ENCODE measurements at places on chromosomes 11 and 22.

GRCh38 chr11:17719938-17720795, 796 bp downstream of the MYOD1 start:
- no peak for DNase-seq

GRCh38 chr11:12962306-12962705, 46.8 kb upstream of the RASSF10 start:
- DNase-seq: no peak

DNA sequence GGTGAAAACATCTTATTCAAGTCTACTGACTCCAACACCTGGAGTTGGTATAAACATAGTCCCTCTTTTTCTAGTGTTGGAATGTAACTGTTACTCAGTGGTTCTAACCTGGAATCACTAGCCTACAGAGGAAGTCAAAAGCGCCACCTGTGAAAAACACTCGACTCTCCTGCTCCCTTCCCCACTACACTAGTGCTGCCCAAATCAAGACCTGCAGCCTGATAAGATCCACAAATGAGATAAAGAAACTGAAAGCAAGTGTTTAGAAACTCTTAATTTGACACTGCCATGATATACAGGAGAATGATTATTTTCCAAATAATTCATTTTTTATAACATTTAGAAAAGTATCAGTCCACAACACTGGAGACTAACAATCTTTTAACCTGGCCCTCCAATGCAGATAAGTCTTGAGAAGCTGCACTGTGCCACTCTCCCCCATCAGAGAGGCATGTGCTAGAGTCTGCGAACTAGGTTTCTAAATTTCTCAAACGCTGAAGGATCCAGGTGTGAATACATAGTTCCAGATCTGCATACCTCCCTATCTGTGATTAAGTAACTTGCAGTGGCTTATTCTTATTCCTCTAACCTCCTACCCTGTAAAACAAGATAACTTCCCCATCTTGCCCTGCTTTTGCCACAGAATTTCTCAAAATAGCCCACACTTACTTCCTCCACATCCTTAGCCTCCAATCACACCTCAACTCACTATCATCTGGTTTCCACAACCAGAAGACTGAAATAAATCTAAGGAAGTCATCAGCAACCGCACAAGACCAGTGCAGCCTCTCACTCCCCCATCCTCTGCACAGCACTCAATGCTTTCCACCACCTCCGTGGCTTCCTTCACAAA, 88.1 kb downstream of the RRAS2 start:
- no peak for DNase-seq

DNA sequence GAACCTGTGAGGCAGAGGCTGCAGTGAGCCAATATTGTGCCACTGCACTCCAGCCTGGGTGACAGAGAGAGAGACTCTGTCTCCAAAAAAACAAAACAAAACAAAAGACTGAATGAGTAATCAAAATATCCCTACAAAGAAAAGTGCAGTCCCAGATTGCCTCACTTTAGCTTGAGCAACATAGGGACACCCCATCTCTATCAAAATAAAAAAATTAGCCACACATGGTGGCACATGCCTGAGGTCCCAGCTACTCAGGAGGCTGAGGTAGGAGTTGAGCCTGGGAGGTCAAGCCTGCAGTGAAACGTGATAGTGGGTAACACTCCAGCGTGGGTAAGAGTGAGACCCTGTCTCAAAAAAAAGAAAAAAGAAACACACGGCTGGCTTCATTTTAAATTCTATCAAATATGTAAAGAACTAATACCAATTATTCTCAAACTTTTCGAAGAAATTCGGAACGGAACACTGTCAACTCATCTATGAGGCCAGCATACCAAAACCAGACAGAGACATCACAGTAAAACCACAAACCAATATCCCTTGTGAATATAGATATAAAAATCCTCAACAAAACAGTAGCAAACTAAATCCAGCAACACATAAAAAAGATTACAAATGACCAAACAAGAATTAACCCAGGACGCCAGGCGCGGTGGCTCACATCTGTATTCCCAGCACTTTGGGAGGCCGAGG, 12.9 kb downstream of the CHEK2 start:
- no peak for DNase-seq

- no peak for DNase-seq
These were observed 3.1 kb downstream of the GSTP1 start for GRCh38 chr11:67586568-67587250.

- DNase-seq: no peak
These were observed 40.4 kb downstream of the SHISAL1 start for GRCh38 chr22:44272401-44272771.

GRCh38 chr22:19681863-19682245, 32.4 kb upstream of the SEPTIN5 start:
- no peak for DNase-seq

DNA sequence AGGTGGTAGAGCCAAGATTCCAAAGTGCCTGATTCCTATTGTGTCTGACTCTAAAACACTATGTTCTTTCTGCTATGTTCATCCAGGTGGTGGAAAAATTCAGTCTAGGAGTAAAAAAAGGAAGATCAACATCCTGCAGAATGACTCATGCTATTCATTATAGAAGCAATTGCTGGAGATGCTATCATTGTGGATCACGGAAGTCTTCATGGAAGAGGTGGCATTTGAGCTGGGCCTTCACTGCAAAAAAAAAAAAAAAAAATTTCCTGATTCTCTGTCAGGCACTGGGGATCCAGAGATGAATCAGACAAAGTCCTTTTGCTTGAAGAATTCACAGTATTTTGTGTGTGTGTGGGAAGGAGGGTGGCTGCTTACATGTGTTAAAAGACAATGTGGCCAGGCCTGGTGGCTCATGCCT, 1.4 kb upstream of the UVRAG start:
- no peak for DNase-seq

GRCh38 chr11:44861849-44862557, 88.7 kb downstream of the TP53I11 start:
- DNase-seq: no peak

DNA sequence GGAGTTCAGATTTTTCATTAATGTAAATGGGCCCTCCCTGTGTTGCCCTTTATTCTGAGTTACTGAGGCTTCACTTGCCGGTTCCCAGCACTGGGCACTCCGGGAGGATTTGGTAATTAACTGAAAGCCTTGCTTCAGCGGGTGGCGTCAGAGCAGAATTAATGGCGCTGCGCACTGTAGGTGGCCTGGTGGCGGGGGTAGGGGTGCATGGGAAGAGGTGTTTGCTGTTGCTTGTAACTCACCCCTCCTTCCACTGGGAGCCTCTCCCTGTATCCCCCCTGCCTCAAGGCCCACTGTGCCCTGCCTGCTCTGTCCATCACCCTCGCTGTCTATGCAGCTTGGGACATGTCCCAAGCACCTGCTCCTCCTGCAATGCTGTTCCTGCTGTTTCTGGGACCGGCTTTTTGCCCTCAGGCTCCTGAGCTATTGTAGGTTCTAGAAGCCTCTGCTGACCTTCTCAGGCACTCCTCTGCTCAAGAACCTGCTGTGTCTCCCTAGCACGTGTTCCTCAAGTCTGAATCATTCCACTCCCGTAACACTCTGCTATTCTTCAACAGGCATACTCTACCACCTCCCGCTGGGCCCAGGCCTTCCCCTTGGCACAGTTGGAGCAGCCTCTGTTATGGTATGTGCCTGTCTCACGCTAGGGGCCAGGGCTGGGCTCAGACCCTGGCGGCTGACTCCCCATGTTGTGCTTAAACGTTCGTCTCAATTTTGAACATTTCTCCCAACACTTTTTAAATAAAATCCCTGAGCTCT, 24.4 kb downstream of the ARHGAP8 start:
- no peak for DNase-seq

DNA sequence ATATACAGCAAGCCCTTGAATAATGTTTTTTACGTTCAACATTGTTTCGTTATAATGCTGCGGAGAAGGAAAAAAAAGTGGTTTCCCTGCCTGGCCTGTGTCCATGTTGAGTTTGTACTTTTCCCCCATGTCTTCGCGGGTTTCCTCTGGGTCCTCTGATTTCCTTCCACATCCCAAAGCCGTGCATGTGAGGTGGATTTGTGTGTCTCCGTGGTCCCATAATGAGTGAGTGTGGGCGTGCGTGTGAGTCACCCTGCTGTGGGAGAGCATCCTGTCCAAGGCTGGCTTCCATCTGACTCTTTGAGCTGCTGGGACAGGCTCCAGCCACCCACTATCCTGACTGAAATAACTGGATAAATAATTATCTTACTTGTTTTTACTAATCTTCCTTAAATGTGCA, 29.6 kb upstream of the SNX19 start:
- DNase-seq: no peak

GRCh38 chr22:40714499-40715337, 35.4 kb downstream of the MCHR1 start:
- no peak for DNase-seq

GRCh38 chr22:17284466-17284865, 65.2 kb upstream of the ADA2 start:
- DNase-seq: no peak

GRCh38 chr22:43777286-43777685, 34.8 kb downstream of the EFCAB6 start:
- DNase-seq: no peak

- DNase-seq: no peak
These were observed 4.9 kb downstream of the ATP5MGL start for GRCh38 chr22:42635531-42635930.

GRCh38 chr22:29914165-29914564, 31.2 kb downstream of the MTMR3 start:
- no peak for DNase-seq

DNA sequence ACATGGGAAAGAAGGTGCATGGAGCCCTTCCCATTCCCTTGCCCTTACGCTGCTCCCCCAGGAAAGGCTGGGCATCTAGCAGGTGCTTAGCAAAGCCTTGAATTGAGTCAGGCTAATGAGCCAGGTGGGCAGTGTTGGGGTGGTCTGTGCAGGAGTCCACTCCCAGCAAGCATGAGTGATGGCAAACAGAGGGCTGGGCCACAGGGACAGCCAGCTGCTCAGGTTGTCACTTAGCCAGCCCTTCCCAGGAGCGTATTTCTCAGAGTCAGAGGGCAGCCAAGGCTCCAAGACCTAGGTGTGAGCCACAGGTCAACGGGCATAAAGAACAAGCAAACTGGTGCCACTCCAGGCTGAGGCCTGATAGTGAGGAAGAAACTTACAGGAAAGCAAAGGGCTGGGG, 149.8 kb downstream of the DSCAML1 start:
- DNase-seq: no peak

- DNase-seq: no peak
These were observed 23.4 kb downstream of the C2CD3 start for GRCh38 chr11:74147199-74147929.

DNA sequence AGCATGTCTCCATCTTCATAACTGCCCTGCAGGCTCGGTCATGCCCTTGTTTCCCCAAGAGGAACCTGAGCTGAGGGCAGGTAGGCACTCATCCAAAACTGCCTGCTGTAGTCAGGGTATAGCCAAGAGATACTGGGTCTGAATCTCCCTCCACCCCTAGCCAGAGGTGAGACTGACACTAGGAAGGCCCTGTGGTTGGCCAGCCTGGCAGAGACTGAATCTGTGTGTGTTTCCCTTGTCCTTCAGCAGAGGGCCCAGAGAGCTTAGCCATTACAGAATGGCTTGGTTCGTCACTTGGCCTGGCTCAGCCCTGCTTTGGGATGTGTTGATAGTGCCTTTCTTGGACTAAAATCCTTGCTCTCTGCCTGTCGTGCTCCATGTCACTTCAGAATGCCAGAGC, 79.3 kb upstream of the SUSD2 start:
- DNase-seq: no peak

DNA sequence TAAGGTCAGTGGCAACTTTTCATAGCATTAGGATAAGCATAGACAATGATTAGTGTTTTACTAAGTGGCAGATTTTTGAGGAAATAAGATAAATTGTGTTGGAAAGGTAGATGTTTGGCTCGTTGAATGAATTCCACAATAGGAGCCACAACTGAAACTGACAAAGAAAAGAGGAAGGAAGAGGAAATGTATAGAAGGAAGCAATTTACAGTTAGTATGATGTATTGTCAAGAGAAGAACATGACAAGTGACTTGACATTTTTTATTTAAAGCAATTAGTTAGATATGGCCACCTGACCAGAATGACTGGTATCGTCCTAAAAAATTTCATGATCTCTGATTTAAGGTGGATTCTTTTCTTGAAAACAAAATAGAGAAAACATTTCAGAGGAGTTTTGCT, 3.1 kb upstream of the RAG2 start:
- DNase-seq: no peak

DNA sequence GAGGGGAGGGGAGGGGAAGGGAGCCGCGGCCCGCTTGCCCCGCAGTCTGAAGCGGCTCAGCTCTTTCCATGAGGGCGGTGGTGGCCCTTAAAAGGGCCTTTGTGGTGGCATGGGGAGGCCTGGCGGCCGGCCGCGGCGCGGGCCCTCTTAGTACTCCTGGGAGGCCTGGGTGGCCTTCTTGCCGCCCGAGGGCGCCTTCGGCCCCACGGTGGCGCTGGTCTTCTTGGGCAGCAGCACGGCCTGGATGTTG, 6.9 kb downstream of the DPAGT1 start:
- DNase-seq: no peak

DNA sequence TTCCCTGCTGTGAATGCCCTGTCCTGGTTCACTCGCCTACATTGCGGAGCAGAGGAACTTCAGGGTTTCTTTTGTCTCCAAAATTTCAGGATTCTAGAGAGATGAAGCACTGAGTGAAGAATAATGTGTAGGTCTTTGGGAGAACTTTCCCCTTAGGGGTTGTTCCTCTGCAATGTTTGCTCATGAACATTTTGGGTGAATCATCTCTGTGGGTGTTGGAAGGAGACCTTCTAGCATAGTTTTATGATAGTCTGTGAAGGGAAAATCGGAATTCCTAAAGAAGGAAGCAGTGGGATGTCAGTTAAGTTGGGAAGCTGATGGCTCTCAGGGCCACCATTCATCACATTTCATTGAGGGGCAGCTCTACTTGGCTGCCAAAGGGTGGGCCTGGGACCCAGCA, 64.8 kb downstream of the MIAT start:
- DNase-seq: no peak

GRCh38 chr11:830295-831117, 2.2 kb upstream of the CD151 start:
- DNase-seq: peak; percentile 66

- no peak for DNase-seq
These were observed 2.0 kb downstream of the SLC15A3 start for GRCh38 chr11:60950024-60950423.

DNA sequence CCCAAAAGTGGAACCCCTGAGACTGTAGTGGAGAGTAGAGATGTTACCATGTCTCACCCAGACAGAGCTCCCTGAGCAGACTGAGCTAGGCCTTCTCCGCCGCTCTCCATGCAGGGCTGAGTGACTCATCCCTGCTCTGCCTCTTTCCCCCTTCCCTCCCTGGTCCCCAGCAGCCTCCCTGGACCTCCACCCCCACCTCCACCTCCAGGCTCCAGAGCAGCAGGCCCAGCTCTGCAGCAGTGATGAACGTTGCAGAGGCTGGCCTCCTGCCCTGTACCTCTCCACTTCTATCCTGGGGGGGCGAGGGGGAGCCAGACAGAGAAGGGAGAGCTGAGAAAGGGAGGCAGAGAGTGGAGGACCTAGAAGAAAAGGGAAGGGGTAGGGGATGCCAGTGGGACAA, 19.3 kb upstream of the ARAP1 start:
- DNase-seq: no peak

- no peak for DNase-seq
These were observed 1.0 kb upstream of the TRIM44 start for GRCh38 chr11:35661534-35661933.

All from NCI-H2171 (cell line).